T-helper 9 cell (primary cell): ENCODE measurements at places on chromosomes 11 and 22.

DNA sequence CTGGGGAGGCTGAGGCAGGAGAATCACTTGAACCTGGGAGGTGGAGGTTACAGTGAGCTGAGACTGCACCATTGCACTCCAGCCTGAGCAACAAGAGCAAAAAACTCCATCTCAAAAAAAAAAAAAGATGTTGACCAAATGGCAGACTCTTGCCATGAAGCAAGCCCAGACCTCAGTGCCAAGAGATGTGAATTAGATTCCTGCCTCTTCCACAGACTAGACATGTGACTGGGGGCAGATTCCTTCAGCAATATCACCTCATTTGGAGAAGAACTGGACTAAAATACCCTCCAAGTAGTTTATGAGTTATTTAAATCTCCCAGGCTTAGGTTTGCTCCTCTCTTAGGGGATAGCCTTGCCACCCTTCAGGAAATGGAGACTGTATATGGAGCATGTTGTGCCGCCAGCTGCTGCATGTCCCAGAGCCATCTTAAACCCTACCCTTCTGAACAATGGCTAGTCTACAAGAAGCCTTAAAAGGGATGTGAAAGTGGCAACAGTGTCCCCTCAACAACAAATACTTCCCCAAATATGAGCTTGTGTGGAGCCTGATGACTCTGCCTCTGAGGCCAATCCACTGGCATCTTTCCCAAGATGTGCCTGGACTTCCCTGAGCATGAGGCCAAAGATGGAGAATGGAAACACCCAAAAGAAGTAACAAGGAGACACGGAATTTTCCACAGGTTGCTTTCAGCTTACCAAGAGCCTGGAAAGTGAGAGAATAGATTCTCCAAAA, 763 bp upstream of the MS4A7 start:
- no peak for DNase-seq

- DNase-seq = no peak
These were observed 5.2 kb upstream of the LAYN start for GRCh38 chr11:111535281-111535680.

DNA sequence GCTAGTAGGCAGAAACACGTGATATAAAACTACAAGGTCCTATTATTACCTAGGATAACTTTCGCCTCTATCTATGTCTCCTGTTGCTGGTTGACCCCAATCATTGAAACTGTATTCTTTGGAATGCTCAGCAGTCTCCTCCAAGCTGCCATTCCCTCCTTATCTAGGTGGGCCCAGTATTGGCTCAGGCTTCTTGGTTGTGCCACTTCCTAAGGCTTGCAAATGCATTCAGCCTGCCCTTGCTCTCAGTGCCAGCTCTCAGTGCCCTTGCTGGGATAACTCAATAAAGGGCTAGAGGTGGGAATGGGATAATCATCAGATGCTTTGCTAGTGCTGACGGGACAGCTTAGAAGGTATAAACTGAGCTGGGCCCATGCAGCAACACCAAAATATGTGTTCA, 13.6 kb downstream of the CD44 start:
- no peak for DNase-seq

GRCh38 chr11:38791346-38791961, 2193.4 kb upstream of the RAG2 start:
- DNase-seq = no peak

- no peak for DNase-seq
These were observed 2.3 kb downstream of the CABP4 start for GRCh38 chr11:67457453-67457852.

GRCh38 chr11:126466236-126467045, 111.0 kb downstream of the ST3GAL4 start:
- no peak for DNase-seq

- no peak for DNase-seq
These were observed 8.7 kb upstream of the LAYN start for GRCh38 chr11:111531687-111532364.

GRCh38 chr11:72725724-72726028, 26.5 kb downstream of the ARAP1 start:
- no peak for DNase-seq

GRCh38 chr11:35304386-35304775, 115.0 kb downstream of the SLC1A2 start:
- no peak for DNase-seq

DNA sequence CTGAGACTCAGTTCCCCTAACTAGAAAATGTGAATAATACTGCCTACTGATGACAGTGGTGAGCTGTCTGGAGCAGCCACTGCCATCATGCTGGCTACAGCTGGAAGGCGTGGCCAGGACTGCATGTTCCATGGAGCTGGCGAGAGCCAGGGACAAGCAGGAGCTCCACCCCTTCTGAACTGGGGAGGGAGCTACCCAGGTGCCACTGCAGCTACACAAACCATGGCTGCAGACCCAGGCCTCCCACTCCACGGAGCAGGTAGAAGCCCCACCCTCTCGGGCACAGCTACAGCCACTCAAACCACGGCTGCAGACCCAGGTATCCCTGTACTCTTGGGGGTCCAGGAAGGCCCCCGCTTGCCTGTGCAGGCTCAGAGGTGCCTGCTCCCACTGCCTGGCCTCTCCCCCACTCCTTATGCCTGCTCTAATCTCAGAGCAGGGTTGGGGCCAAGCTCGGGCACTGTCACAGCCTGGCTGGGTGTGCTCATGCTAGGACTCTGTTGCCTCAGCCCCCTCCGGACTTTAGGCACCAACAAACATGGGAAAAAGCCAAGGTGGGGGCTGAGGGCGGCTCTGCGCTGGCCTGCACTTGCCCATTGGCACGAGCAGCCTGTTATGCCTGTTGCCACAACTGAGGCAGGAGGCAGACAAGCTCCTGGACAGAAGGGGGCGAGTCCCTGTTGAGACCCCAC, 51.7 kb downstream of the RAB30 start:
- DNase-seq = no peak

GRCh38 chr22:37122598-37123180, 13.2 kb upstream of the TMPRSS6 start:
- no peak for DNase-seq

DNA sequence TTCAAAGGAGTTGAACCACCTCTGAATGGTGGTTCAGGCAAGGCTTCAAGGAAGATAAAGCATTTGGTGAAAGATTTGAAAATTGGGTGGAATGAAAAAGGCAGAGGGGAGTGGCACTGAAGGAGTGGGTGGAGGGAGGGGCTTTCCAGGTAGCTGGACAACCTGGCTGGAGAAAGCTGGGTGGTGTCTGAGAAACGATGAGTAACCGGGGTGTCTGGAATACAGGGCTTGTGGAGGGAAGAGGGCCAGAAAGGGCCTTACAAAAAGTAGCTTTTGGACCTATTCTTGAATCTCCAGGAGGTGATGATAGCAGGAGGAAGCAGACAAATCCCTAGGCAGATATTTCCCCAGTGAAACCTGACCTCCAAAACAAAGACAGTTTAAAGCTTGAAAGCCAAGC, 99.3 kb downstream of the RASSF10 start:
- DNase-seq = no peak

DNA sequence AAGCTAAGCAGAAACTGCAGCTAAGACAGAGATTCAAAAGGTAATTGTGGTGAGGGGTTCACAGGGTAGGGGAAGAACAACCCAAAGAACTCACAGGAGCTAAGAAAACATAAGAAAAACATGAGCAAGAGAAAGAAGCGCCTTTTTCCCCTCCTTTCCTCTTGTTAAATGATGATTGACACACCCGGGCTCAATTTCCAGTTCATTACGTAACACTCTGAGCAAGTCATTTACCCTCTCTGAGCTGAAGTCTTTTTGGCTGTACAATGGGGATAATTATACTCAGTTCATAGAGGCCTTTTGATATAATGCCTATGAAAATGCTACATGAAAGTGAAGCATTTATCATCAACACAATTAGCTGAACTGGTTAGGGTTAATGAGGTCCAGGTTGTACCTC, 17.2 kb downstream of the LRP4 start:
- DNase-seq = no peak

DNA sequence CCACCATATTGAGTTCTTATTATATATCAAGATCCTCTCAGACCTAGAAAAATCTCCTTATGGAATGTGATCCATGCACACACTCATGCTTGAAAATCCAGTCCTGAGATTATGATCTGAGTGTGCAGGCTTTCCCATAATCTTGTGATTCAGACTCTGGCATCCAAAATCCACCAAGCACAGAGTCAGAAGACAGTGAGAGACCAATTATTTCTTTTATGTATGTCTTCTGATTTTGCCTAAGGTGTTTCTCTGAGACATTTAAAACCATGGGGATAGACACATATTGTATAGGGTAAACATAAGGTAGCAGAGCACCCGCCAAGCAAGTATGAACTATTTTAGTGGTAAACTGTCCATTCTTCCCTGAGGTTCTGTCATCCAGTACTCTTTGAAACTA, 52.0 kb upstream of the MMP13 start:
- no peak for DNase-seq

GRCh38 chr11:59273373-59273841, 60.7 kb upstream of the MPEG1 start:
- no peak for DNase-seq

DNA sequence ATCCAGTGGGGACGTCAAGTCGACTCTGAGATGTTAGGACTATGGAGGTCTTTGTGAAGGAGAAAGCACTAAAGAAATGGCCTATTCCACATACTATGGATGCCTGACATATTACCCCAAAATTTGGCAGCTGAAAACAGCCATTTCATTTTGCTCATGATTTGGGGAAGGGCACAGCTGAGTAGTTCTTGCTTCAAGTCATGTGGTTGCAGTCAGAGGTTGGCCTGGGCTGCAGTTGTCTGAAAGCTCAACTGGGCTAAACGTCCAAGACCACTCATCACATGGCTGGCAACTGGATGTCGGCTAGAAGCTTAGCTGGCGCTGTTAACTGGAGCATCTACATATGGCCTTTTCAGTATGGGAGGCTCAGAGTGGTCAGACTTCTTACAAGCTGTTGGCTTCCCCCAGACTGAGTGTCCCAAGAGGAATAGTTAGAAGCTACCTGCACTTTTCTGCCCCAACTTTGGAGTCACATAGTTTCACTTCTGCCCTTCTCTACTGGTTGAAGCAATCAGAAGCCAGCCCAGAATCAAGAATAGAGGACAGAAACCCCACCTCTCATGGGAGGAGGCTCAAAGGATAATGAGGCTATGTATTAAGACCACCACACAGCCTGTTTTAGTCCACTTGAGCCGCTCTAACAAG, 14.1 kb downstream of the SLC35C1 start:
- no peak for DNase-seq

- no peak for DNase-seq
These were observed 9.5 kb upstream of the CBX6 start for GRCh38 chr22:38881464-38881871.

GRCh38 chr11:75506827-75507226, 18.9 kb downstream of the GDPD5 start:
- DNase-seq = no peak

DNA sequence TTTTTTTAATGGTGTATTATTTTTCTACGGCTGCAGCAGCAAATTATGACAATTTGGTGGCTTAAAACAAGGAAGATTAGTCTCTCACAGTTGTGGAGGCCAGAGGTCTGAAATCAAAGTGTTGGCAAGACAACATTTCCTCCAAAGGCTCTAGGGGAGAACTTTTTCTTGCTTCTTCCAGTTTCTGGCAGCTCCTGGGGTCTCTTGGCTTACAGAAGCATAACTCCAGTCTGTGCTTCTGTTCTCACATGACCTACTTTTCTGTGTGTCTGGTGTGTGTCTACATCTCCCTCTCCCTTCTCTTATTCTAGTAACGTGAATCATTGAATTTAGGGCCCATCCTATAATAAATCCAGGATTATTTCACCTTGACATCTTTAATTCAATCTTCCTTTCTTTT, 551.9 kb upstream of the LUZP2 start:
- no peak for DNase-seq

DNA sequence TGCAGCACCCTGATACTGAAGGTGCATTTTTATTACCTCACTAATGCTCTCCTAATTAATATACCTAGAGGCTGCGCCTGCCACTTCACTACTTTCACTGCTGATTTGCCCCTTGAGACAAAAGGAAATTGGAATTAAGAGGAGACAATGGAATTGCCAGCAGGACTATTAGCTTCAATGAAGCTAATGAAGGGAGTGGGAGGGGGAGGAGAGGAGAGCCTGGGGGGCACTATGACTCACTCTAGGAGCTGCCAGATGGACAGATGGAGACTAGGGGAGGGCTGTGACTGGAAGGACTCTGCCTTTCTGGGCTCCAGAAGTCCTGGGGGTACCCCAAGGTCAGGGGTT, 102.8 kb upstream of the DRD2 start:
- no peak for DNase-seq

GRCh38 chr11:7605186-7605943, 67.9 kb downstream of the CYB5R2 start:
- DNase-seq = no peak

DNA sequence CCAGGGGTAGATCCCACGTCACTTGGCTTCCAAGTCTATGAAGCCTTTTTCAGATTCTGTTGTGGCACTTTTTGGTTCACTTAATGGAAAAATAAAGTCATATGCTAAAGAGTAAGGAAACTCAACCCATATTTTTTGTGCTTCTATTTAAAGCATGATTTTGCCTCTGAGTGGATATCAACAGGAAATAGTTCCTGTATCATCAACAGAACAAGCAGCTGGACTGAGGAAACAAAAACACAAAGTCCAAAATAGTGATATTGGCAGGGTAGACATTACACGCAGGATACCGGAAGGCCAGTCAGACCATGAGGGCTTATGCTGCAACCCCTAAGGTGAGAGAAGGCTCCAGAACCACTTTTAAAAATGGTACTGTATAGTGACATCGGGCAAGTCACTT, 248.3 kb upstream of the ANO5 start:
- no peak for DNase-seq

- no peak for DNase-seq
These were observed 47.3 kb downstream of the TSPAN18 start for GRCh38 chr11:44774108-44774507.

DNA sequence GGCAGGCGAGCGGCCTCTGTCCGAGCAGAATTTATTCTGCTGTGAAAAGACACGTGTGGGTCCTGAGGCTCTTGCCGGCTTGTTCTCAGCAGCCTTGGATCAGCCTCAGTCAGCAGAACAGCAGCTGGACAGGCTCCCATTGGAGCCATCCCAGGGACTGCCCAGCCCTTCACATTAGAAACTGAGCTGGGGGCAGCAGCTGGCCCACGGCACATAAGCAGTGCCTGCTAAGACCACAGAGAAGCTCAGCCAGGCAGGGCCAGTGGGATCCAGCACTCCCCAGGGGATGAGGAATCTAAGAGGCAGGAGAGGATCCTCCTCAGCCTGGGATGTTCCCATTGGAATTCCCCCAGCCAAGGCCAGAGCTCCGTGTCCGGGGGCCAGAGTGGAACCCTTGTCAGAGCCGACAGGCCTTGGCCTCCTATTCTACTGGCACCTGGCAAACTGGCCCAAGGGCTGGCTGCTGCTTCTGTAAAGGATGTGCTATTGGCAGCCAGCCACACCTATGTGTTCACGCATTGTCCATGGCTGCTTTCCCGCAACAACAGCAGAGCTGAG, 18.2 kb downstream of the RTN4R start:
- DNase-seq = no peak

- no peak for DNase-seq
These were observed 284 bp downstream of the CCS start for GRCh38 chr11:66593303-66593635.

GRCh38 chr11:2775083-2775625, 75.4 kb upstream of the KCNQ1OT1 start:
- DNase-seq = no peak
